ENCODE measurements at places on chromosomes 4 and X.

- no peak for DNase-seq
Observed at GRCh38 chrX:40644821-40645358, 2.5 kb downstream of the CXorf38 start.

GRCh38 chr4:17933126-17933525 is 88.4 kb downstream of the LCORL start:
- DNase-seq = no peak

DNA sequence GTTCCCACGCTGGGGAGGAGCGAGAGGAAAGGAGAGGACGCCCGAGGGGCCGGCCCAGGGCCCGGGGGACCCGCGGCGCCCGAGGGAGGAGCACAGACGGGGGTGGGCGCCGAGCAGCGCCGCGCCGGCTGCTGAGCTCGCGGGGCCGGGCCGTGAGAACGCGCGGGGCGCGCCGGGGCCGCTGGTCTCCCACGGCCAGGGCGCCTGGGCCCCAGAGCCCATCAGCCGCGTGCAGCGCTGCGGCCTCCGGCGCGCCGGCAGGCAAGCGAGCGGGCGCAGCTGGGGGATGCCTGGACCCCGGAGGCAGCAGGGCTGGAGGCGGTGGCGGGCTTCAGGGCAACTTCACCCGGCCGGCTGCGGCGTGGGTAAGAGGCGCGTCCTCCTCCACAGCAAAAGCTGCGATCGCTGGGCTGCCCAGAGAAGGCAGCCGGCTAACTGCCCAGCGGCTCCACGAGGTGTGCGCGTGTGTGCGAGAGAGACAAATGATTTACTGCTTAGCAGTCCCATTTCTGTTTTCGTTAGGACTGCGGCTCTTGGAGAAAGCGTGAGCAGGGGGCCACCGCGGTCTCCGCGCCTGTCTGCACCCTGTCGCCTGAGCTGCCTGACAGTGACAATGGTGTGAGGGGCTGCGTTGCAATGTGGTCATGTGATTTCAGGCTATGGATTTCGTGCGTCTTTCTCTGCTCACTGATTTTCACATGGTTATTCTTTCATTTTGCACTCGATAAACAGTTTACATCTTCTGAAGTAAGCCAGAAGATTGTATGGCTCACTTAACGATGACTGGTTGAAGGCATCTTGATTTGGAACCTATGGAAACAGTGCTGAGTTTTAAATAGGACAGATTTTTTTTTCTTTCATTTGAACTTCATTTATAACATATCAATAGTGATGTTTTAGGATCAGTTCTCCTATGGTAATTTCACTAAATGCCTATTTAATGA is 1.2 kb downstream of the GUCY1A1 start:
- no peak for DNase-seq

DNA sequence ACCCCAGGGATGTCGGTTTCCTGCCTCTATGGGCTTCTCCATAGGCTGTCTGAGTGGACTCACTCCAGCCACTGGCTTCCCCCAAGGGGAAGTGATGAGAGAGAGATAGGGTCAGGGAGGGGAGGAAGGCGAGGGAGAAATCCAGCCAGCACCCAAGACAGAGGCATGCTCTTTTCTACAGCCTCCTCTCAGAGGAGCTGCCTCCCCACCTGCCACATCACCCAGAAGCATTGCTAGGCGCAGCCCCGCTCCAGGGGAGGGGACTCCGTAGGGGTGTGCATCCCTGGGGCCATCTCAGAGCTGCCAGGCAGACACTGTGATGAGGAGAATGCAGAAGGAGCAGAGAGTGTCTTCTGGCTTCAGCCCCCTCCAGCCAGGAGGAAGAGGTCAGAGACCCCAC is 109.5 kb upstream of the NKX1-1 start:
- no peak for DNase-seq

DNA sequence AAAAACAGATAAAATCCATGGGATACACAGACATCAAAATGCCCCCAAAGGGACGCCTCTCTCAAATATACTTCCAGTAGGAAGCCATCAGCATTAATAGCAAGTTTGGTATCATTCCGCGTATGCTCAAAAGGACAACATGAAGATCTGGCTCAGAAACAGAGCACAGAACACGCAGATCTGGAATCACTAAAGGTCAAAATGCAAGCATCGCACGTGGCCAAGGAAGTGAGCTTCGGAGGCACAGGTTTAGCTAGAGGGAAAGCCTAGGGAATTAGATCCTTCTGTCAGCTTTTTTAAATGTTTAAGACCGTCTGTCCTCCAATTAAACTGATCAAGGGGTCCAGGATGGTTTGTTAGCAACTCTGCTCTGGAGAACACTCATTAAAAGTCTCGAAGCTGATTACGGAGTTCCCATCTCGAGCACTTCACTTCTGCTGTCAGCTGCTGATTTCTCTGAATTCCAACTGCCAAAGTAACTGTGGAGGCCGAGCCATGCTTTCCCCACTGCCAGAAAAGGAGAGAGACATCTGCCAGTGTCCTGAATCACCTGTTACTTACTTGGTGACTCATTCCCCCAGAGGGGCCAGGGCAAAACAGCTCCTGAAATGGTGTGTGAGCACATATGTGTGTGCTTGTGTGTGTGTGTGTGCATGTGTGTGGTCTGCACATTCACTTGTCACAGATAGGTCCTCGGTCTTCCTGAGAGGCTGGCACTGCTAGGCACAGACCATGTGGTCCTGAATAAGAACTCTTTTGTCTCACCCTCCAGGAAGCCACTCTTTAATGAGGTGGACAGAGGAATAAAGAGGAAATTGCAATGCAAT is 177.7 kb upstream of the PPARGC1A start:
- DNase-seq = no peak

DNA sequence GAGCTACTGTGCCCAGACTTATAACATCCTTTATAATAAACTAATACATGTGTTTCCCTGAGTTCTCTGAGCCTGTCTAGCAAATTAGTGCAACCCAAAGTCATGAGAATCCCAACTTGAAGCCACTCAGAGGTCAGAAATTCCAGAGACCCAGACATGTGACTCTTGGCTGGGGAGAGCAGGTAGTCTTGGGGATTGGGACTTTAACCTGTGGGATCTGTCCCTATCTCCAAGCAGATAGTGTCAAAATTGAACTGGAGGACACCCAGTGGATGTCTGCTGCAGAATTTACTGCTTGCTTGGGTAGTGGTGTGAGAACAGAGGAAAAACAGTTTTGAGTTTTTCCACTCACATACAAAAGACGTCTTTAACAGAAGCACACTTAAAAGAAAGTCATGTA is 26.4 kb downstream of the ELOVL6 start:
- DNase-seq = no peak

- DNase-seq = no peak
Observed at GRCh38 chr4:37682701-37683401, 3.3 kb downstream of the RELL1 start.

GRCh38 chr4:25271866-25272265 is 38.0 kb downstream of the PI4K2B start:
- no peak for DNase-seq

DNA sequence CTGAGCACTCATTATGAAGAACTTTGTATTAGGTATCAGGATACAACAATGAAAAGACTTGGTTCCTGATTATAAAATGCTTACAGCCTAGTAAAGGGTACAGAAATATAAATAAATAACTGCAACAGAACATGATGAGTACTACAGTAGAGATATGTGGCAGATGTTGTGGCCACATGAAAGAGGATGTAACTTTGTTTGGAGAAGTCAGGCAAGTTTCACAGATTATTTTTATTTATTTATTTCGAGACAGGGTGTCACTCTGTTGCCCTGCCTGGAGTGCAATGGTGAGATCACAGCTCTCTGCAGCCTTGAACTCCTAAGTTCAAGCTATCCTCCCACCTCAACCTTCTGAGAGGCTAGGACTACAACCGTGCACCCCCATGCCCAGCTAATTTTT is 15.8 kb upstream of the UBE2K start:
- DNase-seq = no peak

- DNase-seq = no peak
Observed at GRCh38 chrX:9873360-9873759, 87.1 kb downstream of the SHROOM2 start.

GRCh38 chr4:108126806-108127205 is 41.9 kb downstream of the LEF1 start:
- DNase-seq = no peak

- no peak for DNase-seq
Observed at GRCh38 chr4:123841447-123842121, 445.0 kb downstream of the SPRY1 start.

- DNase-seq = no peak
Observed at GRCh38 chr4:89380980-89381379, 73.4 kb upstream of the GPRIN3 start.

- DNase-seq = no peak
Observed at GRCh38 chr4:105453550-105454205, 20.2 kb downstream of the PPA2 start.

GRCh38 chr4:2343476-2343875 is 75.0 kb downstream of the ZFYVE28 start:
- peak; percentile 49 for DNase-seq

- DNase-seq = no peak
Observed at GRCh38 chr4:74758551-74759145, 35.7 kb downstream of the BTC start.

- no peak for DNase-seq
Observed at GRCh38 chr4:147487616-147488015, 6.7 kb downstream of the EDNRA start.

DNA sequence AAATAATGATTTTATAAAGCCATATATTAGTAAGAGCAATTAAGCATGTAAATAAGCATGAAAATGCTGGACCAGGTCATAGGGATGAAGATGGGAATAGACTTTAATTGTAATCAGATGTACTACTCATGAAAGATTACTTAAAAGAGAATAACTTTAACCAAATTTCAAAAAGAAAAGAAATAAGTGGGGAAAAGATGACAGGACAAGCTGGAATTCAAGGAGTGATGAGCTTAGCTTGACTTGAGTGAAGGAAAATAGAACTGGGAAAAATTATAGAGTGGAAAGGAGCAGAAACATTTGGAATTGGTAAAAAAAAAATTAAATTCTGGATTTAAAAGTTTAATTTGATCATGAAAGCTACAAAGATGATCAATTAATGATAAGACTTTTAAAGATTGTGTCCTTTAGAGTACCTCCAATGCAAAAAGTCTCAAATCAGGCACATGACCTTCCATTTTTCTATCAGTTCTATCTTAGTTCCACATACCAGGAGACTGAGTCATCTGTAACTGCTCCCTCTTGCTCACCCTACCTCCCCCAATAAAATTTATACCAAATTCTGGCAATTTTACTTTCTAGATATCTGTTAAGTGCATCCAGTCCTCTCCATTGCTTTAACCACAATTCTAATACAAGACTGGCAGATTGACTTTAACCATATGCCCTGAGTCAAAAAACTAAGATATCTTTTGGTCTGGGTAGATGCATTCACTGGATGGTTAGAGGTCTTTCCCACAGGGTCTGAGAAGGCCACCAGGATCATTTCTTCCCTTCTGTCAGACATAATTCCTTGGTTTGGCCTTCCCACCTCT is 56.4 kb upstream of the SLIT2 start:
- DNase-seq = no peak

GRCh38 chr4:78864405-78865024 is 74.7 kb downstream of the PAQR3 start:
- no peak for DNase-seq

GRCh38 chr4:38582889-38583470 is 81.0 kb upstream of the KLF3 start:
- DNase-seq = no peak

GRCh38 chr4:112386071-112386470 is 88.9 kb downstream of the ALPK1 start:
- DNase-seq = no peak

DNA sequence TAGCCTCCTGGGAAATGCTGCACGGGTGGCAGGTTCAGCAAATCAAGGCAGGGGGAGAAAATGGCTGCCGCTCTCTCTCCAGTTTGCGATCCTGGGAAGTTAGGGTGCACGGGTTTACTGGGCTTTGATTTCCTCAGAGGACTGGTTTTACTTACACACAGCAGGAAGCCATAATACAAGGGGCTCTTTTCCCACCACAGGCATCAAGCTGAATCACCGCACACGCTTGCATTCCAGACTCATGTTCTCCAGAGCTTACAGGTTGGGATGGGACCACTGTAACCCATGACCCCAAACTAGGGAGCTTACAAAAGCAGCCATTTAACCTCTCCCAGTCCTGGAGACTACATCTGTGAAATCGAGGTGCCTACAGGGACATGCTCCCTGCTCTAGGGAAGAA is 159.8 kb downstream of the DHRSX start:
- no peak for DNase-seq

GRCh38 chr4:124540014-124540413 is 172.5 kb downstream of the ANKRD50 start:
- no peak for DNase-seq

- no peak for DNase-seq
Observed at GRCh38 chr4:159483782-159484741, 381.2 kb downstream of the RAPGEF2 start.

DNA sequence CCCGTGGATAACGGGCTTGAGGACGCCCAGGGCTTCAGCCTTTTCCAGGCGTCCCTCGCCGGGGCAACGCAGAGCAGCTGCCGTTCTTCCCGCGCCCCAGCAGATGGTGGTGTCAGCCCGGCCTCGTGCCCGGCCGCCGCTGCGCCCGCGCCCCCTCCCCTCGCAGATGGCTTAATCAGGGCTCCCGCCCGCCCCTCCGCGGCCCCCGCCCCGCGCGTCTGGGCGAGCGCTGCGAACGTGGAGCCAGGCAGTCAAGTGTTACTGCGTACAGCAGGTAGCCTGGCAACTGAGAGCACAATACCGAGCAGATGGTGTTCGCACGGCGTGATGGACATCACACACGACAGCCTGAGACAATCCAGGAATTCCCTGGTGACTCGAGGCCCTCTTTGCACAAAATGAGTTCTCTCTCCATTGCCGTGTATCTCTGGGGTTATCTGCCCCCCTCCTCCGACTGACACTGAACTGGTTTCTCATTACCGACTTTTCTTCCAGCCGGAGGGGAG is 69.3 kb downstream of the MGST2 start:
- no peak for DNase-seq

- no peak for DNase-seq
Observed at GRCh38 chr4:161629694-161630441, 533.9 kb downstream of the FSTL5 start.

DNA sequence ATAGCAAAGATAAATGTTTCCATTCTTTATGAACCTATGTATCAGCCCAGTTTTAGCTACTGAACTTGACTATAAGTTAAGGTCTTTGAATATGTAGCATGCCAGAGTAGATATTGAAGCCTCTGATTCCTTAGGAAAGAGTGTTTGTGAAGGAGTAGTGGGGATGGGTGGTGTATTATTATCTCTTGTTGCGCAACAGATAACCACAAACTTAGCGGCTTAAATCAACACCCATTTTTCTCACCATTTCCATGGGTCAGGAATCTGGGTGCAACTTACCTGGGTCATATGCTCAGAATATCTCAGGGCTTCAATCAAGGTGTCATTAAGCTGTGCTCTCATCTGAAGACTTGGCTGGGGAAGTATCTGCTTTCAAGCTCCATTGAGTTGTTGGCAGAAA is 251.4 kb upstream of the PUDP start:
- DNase-seq = no peak

- no peak for DNase-seq
Observed at GRCh38 chrX:43840265-43840664, 42.0 kb downstream of the MAOB start.

- no peak for DNase-seq
Observed at GRCh38 chrX:40947276-40947675, 138.0 kb upstream of the USP9X start.

- no peak for DNase-seq
Observed at GRCh38 chrX:20029728-20030127, 38.9 kb upstream of the BCLAF3 start.
